ENCODE measurements at places on chromosomes 7 and 10.

GRCh38 chr7:137074391-137075030, 206.1 kb downstream of the CHRM2 start:
- DNase-seq = no peak

DNA sequence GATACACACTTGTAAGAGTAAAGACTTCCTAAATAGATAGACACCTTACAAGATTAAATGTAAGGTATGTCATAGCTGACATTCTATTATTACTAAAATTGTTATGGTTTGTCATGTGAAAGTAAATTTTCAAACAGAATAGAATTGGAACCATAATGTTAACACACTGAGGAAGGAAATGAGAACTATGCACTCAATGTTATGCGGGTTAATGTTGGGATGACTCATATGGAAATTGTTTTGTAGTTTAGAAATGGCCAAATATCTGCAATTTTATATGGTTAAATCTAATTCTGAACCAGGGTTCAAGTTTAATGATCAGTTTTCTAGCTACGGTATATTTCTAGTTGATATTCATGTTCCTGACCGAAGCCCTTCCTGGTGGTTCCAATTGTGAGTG, 214.2 kb upstream of the ADO start:
- no peak for DNase-seq

- DNase-seq = no peak
Observed at GRCh38 chr7:27153526-27153925, 1.1 kb upstream of the HOXA3 start.

GRCh38 chr10:94180576-94180975, 182.2 kb downstream of the NOC3L start:
- no peak for DNase-seq

DNA sequence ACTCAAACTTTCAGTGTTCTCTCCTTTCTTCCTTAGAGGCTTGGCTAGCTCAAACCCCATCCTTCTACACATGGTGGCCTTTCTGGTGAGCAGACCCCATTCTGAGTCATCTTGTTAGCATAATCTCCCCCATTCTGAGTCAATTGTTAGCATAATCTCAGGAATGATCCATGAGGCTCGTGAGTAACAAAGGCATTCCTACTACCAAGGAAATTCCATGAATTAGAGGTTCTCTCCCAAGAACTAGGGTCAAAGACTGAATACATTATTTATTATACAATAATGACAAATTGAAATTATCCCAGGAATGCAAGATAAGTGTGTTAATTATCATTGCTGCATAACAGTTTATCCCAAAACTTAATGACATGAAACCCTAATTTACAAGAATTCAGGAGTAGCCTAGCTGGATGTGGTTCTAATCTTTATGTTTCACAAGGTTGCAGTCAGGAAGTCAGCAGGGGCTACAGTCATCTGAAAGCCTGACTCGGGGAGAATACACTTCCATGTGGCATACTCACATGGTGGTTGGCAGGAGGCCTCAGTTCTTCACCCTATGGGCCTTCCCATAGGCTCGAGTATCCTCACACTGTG, 100.2 kb downstream of the MMRN2 start:
- DNase-seq = no peak

GRCh38 chr7:69871886-69872569, 273.8 kb downstream of the AUTS2 start:
- DNase-seq = no peak

DNA sequence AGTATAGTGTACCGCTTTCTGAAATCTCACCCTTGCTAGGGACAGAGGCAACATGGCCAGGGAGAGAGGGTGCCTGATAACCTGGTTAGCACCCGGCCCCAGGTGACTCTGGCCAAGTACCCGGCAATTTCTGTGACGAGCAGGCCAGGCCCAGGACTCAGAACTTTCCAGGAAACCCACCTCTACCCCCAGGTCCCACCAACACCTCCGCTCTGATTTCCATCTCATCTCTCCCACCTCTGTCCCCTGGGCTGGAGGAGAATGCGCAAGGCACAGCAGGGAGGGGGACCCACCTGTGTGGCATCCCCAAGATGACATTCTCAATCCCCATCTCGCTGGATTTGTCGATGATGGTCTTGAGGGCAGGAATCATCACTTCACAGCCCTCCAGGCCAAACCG, 11.6 kb downstream of the OGDHL start:
- DNase-seq = no peak

DNA sequence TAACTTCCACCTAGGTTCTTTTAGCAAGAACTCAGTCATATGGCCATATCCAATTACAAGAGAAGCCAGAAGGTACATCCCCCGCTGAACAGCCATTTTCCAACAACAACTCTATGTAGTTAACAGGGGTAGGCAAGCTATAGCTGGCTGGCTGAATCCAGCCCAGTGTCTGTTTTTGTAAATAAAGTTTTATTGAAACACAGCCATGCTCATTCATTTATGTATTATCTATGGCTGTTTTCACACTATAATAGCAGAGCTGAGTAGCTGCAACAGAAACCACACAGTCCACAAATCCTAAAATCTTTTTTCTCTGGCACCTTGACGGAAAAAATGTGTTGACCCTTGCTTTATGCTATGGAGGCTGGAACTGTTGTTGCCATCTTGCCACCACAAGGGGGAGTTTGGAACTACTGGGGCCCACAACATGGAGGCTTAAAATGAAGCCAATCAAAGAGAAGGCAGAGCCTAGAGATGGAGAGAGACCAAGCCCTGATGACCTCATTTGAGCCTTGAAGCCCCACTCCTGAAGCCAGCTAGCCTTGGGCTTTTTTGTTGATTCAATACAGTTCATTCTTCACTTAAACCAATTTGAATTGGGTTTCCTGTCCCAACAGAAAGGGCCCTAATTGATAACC, 33.3 kb upstream of the XPNPEP1 start:
- no peak for DNase-seq

DNA sequence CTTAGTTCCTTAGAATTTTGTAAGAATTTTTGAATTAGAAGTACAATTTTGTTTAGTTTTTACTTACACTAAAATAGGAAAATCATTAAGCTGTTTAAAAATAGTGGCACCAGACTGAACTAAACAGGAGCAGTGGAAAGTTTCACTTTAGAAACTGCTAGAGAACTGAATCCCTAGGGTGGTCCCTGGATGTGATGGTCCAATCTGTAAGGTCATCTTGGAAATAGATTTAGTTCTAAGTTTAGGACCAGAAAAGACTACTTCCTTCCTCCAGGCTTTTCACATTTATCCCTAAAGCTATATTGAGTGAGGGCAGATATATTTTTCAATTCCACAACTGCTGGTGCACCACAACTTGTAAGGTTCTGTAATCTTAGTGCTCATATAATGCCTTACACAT, 19.0 kb downstream of the RPA3 start:
- no peak for DNase-seq

- no peak for DNase-seq
Observed at GRCh38 chr10:79155301-79156081, 86.7 kb downstream of the ZMIZ1 start.

DNA sequence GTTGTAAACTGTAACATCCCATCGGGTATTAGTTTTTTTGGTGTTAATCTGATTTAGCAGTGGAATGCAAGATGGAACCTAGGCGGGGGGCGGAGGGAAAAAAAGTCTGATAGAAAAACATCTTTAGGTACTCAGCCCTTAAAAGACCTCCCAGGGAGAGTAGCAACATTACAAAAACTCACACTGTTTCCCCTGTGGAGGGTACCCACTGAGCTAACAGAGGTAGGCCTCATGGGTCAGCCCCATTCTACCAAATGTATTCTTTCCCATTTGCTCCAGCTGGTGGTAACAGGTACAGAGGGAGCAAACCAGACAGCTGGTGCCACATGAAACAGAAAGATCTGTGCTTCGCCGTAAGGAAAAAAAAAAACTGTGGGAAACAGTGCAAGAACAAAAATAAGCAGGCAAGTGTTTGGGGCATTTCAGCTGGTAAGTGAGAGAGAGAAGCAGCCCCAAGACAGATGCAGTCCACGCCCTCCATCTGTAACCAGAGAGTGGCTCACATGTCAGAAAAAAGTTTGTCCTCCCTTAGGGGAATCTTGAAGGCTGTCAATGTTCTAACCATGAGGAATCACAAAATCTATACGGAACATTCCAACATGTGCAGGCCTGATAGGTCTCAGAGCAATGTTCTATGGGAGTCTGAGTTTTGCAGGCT, 65.3 kb downstream of the HOXA1 start:
- no peak for DNase-seq

Data from NCI-H1930 (cell line).